ENCODE measurements at places on chromosomes 3 and 15.

GRCh38 chr3:118688396-118688884 lies 346.2 kb downstream of the IGSF11 start:
- DNase-seq, result no peak

GRCh38 chr15:81297603-81298575 lies 26.1 kb downstream of the STARD5 start:
- DNase-seq, result no peak

- DNase-seq, result no peak
Observed at GRCh38 chr3:138019281-138020069, 9.5 kb downstream of the CLDN18 start.

- peak; percentile 39 for DNase-seq
Observed at GRCh38 chr3:57091521-57092273, 31.2 kb downstream of the SPATA12 start.

GRCh38 chr3:77134769-77135168 lies 94.9 kb downstream of the ROBO2 start:
- no peak for DNase-seq

DNA sequence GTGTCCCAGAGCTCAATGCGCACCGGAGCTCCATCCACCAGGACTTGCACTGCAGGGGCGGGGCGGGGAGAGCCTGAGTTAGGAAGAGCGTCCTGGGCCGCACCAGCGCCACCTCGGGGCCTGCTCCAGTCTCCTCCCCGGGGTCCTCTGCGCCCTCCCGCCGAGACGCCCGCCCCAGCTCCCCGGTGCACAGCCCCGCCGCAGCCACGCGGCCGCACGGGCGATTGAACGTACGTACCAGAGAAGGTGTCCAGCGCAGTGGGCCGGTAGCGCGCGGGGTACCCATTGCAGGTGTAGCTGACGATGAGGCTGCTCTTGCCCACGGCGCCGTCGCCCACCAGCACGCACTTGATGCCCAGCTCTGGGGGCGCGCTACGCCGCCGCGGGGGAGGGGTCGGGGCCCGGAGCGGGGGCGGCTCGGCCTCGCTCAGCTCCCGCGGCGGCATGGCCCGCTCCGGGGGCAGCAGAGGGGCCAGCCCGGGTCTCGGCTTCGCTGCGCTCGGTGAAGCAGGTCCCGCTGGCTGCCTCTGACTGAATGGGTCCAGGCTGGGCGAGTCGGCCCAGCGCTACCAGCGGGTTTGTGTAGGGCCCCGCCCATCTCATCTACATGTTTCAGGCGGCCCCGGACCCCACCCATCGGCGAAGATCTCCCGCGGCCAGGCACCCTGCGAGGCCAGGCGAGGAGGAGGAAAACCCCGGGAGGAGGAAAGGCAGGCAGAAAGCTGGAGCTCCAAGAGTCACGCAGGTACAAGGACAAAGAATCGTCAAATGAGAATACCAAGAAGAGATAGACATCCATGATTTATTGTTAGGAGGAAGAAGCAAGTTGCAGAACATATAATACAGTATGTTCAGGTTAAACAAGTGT lies at the start of gene RHOV:
RHOV (minus strand) TSS at position 541 of the 868 bp plus-strand sequence; CDS start at position 446, 95 bp downstream.
- peak; percentile 27 for DNase-seq

GRCh38 chr3:39107388-39108199 lies at the start of the genes GORASP1 and TTC21A:
Gene GORASP1 (minus strand): TSS chr3:39107627. CDS start chr3:39107541, 86 bp downstream.
Gene TTC21A (plus strand): TSS chr3:39107680. CDS start chr3:39107838, 158 bp downstream.
- peak; percentile 84 for DNase-seq

GRCh38 chr3:59288951-59289350 lies 239.1 kb upstream of the CFAP20DC start:
- no peak for DNase-seq

DNA sequence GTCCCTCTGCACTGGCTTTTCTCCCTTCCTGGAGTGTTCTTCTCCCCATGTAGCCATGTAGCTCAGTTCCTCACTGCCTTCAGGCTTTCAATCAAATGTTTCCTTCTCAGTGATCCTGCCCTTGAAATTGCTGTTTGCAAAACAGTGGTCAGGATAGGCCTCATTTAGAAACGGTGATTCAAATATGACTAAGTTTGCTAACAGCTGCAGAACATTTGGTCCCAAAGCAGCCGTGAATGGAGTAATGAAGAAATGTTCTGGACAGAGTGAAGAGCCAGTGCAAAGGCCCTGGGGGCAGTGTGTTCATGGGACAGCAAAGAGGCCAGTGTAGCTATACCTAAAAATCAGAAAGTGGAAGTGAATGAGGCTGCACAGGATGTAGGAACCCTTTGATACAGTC lies 223.4 kb downstream of the FEZF2 start:
- peak; percentile 64 for DNase-seq

DNA sequence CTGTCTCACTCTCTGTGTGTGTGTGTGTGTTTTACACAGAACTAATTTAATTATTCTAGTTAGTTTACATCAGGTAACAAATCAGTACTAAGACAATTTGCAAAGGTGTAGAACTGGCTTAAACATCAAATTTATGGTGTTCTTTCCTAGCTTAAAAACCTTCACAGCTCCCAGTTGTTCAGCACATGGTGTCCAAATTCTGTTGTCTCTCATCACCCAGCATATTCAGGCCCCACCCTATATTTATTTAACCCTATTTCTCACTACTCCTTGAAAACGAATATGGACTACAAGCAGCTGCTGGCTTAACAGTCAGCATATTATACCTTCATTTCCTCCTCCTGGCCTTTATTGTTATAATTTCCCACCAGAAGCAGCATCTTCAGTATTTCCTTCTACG lies 1.2 kb downstream of the IL20RB start:
- no peak for DNase-seq

- DNase-seq, result no peak
Observed at GRCh38 chr3:122021811-122022401, at the start of gene ILDR1. Gene ILDR1 (minus strand): TSS chr3:122022247. CDS start chr3:122022077, 170 bp downstream.

GRCh38 chr15:42206406-42206805 lies 1.7 kb downstream of the VPS39 start:
- DNase-seq, result no peak

DNA sequence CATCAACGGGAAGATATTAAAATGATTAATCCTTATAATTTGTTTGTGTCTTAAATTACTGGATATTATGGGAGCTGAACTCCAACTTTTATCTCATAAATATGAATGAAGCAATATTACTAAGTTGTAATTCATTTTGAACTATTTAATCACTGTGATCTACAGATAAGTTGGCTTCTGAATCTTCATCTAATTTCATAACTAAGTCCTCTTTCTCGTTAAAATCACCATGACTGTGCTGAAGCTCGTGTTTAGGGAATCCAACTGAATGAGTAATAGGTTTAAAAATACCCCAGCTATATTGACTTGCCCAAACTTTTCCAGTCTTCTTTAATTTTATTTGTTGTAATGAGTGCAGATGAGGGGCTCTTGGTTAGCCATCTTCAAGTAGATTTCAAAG lies 14.1 kb downstream of the MDFIC2 start:
- no peak for DNase-seq

GRCh38 chr3:197000211-197000610 lies 29.4 kb downstream of the MELTF start:
- DNase-seq, result no peak
